ENCODE measurements at places on chromosomes 3 and 15. TPM values are rescaled to one million over a fixed set of nuclear protein-coding genes. Genes with fewer than 3 reads are reported as not detected.

GPR149 gene
- not detected for total RNA-seq

CIB2 gene
- 26.2 TPM for total RNA-seq

DNAH12 gene
- total RNA-seq: 0.29 TPM

XCR1 gene
- total RNA-seq: not detected

GRCh38 chr3:159451482-159451881, 537.2 kb upstream of the IL12A start:
- DNase-seq: no peak
- no peaks in the 10 kb centered on the region for H3K36me3 ChIP-seq
- H3K4me3 ChIP-seq: no peak overlapping the region

DNA sequence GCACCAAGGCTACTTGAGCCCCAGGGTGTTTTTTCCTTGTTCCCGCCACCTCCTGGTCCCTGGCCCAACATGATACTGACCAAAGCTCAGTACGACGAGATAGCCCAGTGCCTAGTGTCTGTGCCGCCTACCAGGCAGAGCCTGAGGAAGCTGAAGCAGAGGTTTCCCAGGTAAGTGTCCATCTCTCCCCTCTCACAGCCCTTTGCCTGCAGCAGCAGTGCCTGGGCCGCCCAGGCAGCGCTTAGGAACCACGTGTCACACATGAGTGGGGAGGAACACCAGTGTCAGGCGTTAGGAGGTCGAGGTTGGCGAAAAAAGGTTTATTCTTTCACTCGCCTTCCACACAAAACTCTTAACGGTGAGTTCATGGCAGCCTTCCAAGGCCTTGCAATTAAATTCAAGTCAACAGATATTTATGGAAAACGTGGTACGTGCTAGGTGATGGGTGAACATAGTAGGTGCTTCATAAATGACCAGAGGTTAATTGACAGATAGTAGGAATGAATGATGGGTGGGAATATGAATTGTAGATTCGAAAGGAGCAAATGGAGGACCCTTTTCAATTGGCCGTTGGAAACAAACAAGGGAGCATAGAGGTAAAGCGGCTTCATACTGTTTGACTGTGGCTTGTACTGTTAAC, 486 bp downstream of the CDIN1 start:
- H3K4me1 ChIP-seq: peaks cover 76% of the 10 kb centered on the region
- H3K36me3 ChIP-seq: no peaks in the 10 kb centered on the region
- peak overlapping the region; percentile 84 for H3K4me3 ChIP-seq
- H3K27ac ChIP-seq: peak overlapping the region; percentile 97
- no peaks in the 10 kb centered on the region for H3K27me3 ChIP-seq
- no peak for DNase-seq

DNA sequence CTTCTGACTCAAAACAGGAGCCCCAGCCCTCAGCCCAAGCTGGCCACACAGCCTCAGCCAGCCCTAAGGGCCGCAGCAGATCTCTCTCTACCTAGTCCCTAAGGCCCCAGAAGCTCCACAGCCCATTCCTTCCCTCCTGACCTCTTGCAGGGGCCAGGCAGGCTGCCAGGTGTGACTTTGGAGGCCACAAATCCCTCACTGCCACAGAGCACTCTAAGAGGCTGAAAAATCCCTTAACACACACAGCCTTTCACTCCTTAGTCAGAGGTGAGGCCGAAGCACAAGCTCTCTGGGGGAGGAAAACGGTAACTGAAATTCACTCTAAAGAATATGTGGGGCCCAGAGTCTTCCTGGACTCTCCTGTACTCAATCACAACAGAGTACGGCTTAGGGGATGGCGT, 23.3 kb downstream of the LRRC2 start:
- peak overlapping the region; percentile 64 for H3K27ac ChIP-seq
- H3K4me3 ChIP-seq: no peak overlapping the region
- no peaks in the 10 kb centered on the region for H3K36me3 ChIP-seq
- peaks cover 2% of the 10 kb centered on the region for H3K27me3 ChIP-seq

DNA sequence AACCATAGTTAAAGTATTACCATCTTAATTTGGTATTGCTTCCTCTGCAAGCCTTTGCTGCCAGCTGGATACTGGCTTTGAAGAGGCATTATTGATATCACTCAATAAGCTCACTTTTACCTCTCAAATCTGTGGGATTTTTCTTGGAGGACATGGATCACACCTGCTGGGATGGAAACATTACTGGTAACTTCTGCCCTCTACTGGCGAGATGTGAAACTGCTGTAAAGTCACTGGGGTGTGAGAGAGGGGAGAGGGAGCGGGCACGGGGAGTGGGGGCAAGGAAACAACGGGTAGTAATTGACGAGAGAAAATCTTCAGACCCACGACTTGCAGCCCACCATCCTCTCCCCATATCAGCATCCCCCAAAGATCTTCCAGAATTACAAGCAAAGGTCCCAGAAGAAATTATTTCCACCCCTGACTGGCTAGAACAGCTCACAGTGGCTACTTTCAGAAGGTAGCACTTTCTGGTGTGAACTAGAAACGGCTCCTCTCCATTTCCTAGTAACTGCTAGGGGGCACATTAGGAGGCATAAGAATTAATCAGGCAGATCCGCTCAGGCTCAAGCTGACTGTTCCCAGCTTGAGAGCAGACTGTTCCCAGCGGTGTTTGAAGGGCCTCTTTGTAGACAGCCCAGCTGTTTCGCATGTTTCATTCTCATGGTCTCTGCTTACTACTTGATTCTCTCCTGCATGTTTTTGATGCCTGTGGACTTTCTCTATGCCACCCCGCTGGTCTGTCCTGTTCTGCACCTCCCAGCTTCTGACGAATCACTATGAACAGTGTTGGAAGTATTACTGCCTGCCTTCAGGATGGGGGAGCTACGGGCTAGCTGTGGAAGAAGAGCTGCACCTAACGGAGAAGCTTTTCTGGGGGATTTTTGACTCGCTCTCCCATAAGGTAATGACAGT, 230.4 kb upstream of the CHRM5 start:
- no peak overlapping the region for H3K4me3 ChIP-seq
- peaks cover 24% of the 10 kb centered on the region for H3K4me1 ChIP-seq

DNA sequence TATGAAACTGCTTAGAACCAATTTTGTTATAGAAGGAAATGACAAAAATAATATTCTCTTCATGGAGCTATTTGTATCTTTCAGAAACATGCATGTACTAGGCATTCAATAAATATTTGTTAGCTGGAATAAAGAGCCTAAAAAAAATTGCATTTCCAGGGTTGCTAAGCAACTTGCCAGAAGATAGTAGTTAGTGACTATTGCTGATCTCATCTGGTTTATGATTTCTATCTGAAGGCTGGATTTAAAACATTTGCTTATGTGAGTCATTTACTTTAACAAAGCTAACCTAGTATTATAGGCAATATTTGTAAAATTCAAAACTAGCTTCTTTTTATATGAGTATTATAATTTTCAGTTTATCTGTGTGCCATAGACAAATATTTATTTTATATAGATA, 78.3 kb downstream of the NAALADL2 start:
- no peaks in the 10 kb centered on the region for H3K27me3 ChIP-seq
- no peak overlapping the region for H3K4me3 ChIP-seq
- peaks cover 14% of the 10 kb centered on the region for H3K4me1 ChIP-seq
- H3K27ac ChIP-seq: no peak overlapping the region
- H3K36me3 ChIP-seq: peaks cover 17% of the 10 kb centered on the region

GRCh38 chr3:129690963-129691362, 84.5 kb upstream of the PLXND1 start:
- peaks cover 35% of the 10 kb centered on the region for H3K4me1 ChIP-seq
- H3K4me3 ChIP-seq: no peak overlapping the region
- no peaks in the 10 kb centered on the region for H3K27me3 ChIP-seq
- peak overlapping the region; percentile 17 for H3K27ac ChIP-seq
- H3K36me3 ChIP-seq: peaks cover 8% of the 10 kb centered on the region

GRCh38 chr3:28973609-28974008, 307.3 kb upstream of the RBMS3 start:
- no peaks in the 10 kb centered on the region for H3K27me3 ChIP-seq
- H3K36me3 ChIP-seq: peaks cover 2% of the 10 kb centered on the region
- no peaks in the 10 kb centered on the region for H3K4me1 ChIP-seq
- no peak for DNase-seq
- no peak overlapping the region for H3K27ac ChIP-seq

- H3K27me3 ChIP-seq: peaks cover 35% of the 10 kb centered on the region
- no peaks in the 10 kb centered on the region for H3K36me3 ChIP-seq
- H3K4me1 ChIP-seq: peaks cover 27% of the 10 kb centered on the region
- H3K27ac ChIP-seq: no peak overlapping the region
Observed at GRCh38 chr3:72848703-72849081, 447 bp upstream of the SHQ1 start.

GRCh38 chr3:45088543-45089358, 57.4 kb downstream of the CDCP1 start:
- DNase-seq: no peak
- no peaks in the 10 kb centered on the region for H3K27me3 ChIP-seq
- H3K4me3 ChIP-seq: no peak overlapping the region
- H3K4me1 ChIP-seq: peaks cover 22% of the 10 kb centered on the region
- H3K36me3 ChIP-seq: peaks cover 2% of the 10 kb centered on the region

DNA sequence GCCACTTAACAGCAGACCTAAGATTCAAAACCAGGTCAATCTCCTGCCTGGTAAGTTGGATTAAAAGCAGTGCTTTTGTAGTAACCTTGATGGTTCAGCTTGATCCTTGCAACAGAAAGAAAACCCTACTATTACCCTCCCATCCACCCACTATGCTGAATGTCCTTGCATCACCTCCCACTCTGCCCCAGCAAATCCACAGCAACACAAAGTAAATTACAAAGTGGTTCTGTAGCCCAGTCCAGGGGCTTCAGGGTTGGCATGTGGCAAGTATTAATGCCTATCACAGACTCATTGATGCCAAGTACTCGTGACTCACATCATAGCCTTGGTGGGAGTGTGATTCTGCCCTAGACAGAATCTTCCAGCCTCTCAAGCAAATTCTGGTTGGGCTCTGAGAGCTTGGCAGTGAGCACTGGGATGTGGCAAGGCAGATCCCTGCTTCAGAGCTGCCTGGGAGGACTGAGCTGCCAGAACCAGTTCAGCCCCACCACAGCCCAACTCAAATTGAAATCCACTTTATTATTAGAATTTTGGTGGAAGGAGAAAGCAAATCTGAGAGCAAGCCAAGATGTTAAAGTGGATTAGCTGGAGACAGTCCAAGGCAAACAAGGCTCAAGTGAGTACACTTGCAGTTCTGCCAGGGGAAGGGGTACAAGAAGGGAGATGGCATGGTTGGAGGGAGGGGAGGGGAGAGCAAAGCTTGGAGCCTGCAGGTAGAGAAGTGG, 225.8 kb upstream of the UMPS start:
- DNase-seq: no peak
- no peaks in the 10 kb centered on the region for H3K4me1 ChIP-seq
- H3K27me3 ChIP-seq: no peaks in the 10 kb centered on the region

DNA sequence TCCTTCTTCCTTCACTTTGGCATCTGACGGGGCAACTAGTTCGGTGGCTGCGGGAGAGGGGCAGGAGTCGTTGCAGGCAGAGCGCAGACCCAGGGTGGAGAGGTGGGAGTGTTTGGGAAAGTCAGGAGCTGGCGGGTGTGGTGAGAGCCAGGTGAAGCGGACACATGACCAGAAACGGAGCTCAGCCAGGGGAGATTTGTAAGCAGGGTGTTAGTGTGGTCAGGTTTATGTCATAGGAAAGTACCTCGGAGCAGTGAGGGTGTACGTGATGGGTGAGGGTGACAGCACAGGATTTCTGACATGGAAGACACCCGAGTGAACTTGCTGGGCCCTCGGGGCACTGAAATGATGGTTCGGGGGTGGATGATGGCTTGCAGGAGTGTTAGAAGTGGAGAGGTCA, 247.4 kb upstream of the TPM1 start:
- peaks cover 77% of the 10 kb centered on the region for H3K4me1 ChIP-seq
- H3K36me3 ChIP-seq: no peaks in the 10 kb centered on the region
- no peak for DNase-seq
- no peaks in the 10 kb centered on the region for H3K27me3 ChIP-seq

DNA sequence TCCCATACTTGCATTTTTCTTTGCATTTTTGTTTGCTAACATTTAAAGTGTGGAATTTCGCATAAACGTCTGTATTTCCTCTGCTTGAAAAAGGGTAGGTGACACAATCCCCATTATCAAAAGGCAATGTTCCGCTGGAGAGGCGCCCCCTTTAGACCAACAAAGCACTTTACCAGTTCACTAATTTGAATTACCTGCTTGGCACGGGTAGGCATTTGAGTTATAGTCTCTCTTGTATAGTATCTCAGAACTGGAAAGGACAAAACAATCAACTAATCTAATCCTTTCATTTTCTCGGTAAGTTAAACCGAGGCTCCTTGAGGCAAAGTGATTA, 775 bp upstream of the CCDC39 start:
- H3K4me3 ChIP-seq: peak overlapping the region; percentile 89
- peaks cover 46% of the 10 kb centered on the region for H3K27me3 ChIP-seq
- no peaks in the 10 kb centered on the region for H3K36me3 ChIP-seq
- peaks cover 14% of the 10 kb centered on the region for H3K4me1 ChIP-seq

DNA sequence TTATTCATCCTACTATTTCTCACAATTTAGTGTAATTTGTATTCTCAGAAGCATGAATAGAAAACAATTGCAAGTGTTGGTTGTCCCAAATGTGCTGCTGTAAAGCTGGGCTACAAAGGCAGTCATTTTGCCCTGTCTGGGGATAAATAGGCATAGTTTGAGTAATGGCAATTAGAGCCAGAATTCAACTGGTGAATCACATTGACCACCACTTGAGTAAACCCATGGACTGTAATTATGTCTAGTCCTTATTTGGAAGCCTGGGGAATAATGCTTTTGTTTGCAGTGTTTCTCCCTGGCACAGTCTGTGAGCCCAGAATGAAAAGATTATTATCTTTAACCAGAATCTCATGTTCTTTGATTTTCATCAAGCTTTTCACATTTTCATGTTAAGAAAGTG, 30.5 kb upstream of the CHL1 start:
- H3K36me3 ChIP-seq: no peaks in the 10 kb centered on the region
- DNase-seq: no peak
- H3K4me3 ChIP-seq: no peak overlapping the region
- no peaks in the 10 kb centered on the region for H3K4me1 ChIP-seq
- H3K27me3 ChIP-seq: peaks cover 49% of the 10 kb centered on the region
- H3K27ac ChIP-seq: no peak overlapping the region

- no peak overlapping the region for H3K4me3 ChIP-seq
- H3K4me1 ChIP-seq: peaks cover 1% of the 10 kb centered on the region
- H3K36me3 ChIP-seq: no peaks in the 10 kb centered on the region
- no peak for DNase-seq
Observed at GRCh38 chr3:117490716-117491115, 781.1 kb downstream of the TUSC7 start.

DNA sequence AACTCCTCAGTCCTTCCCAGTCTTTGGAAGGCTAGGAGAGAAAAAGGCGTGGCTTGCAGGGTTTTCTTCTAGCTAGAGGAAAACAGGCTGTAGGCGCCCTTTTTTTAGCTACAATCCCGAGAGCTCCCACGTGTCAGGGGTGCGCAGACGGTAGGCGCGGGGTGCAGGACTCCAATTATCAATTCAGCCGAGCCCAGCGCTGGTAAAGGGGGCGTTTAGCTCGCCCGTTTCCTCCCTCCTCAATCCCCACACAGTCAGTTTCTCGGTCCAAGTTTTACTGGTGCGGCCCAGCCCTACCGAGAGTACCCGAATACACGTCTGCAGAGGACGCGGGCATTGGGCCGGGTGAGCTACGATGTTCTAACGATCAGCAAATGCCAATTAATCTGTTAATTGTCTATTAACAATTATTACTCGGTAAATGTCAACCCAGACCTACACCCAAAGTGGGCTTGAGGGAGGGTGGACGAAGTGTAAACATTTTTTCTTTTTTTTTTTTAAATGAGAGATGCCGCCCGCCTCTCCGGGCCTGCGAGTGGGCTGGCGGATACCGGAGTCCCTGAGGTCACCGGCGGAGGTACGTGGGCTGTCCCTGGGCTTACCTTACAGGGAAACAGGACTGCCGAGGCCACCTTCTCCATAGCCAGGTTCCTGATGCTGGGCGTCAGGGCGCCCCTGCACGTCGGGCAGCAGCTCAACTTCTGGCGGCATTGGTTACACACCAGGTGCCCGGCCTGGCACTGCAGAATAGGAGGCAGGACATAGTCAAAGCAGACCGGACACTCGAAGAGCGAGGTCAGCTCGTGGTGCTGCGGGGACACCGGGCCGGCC, 923 bp downstream of the SIAH2 start:
- H3K27me3 ChIP-seq: peaks cover 2% of the 10 kb centered on the region
- H3K36me3 ChIP-seq: peaks cover 5% of the 10 kb centered on the region
- DNase-seq: no peak
- peaks cover 30% of the 10 kb centered on the region for H3K4me1 ChIP-seq
- H3K27ac ChIP-seq: peak overlapping the region; percentile 95

Data from mesothelial cell of epicardium (in vitro differentiated cells).